A172 (cell line): ENCODE measurements at places on chromosomes 13 and 19.

DNA sequence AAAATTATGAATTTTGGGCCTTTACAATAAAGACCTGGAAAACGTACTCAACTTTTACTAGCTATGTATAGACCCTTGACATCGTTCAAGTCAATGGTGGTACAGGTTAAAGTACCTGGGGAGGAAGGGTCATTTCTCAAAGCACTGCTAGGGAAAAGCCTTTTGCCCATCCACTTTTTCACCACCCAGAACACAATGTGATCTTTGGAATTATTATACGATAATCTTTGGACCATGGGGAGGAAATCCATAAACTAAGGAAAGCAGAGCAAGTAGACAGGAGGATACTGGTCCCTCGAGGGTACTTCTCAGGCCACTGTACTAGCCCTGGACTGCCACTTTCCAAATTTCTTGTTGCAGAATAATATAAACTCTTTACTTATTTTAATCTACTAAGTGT, 39.5 kb downstream of the UBL3 start:
- DNase-seq, result no peak

DNA sequence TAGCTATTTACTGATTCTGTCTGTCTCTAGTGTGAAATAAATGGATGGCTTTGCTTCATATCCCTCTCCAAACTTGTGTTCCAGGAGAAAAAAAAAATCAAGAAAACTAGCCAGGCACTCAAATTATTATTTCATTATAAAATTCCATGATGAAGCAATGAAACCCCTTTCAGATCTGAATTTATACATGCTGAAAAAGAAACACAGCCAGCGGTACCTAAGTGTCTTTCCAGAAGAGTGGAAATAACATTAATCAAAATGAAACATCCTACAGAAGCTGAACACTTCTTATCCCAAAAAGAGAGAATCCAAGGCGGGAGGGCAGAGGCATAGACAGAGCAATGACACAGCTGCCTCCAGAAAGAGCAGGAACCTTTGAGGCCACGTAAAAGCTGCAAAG, 15.9 kb downstream of the ENOX1 start:
- DNase-seq, result no peak

GRCh38 chr13:26272621-26273020, 18.7 kb downstream of the CDK8 start:
- no peak for DNase-seq

- no peak for DNase-seq
Measured at GRCh38 chr13:110536006-110536693, 25.4 kb downstream of the RAB20 start.
